ENCODE measurements at places on chromosomes 12 and 14.

DNA sequence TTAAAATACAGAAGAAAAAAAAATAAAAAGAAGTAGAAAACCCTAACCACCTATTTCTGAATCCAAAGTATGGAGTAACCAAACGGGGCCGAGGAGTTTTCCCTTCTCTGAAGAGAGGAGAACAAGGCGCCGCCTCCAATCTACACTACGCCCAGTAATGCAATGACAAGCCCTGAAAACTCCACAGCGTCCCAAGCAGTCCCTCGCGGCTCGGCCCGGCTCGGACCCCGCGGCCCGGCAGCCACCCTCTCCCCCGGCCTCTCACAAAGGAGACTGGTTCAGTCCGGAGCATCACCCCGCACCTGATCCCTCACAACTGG, 371 bp downstream of the CHD8 start:
- DNase-seq = no peak

DNA sequence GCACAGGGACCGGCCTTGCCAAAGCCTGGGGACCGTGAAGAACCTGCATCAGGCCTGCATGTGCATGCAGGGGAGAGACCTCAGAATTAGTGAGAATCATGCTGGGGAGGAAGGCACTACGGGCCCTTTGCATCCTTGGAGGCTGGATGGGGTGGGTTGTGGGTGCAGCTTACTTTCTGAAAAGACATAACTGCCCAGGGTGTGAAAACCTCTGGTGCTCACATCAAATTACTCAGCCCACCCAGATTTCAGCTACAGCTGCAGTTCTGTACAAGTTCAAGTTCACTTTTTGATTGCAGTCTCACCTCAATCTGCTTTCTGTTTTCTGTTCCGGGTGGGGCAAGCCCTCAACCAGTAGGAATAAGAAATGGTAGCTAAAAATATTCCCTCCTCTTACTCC, 130.6 kb downstream of the SLC15A4 start:
- no peak for DNase-seq

- DNase-seq = no peak
These were observed 11.2 kb upstream of the WSCD2 start for GRCh38 chr12:108117902-108118301.

DNA sequence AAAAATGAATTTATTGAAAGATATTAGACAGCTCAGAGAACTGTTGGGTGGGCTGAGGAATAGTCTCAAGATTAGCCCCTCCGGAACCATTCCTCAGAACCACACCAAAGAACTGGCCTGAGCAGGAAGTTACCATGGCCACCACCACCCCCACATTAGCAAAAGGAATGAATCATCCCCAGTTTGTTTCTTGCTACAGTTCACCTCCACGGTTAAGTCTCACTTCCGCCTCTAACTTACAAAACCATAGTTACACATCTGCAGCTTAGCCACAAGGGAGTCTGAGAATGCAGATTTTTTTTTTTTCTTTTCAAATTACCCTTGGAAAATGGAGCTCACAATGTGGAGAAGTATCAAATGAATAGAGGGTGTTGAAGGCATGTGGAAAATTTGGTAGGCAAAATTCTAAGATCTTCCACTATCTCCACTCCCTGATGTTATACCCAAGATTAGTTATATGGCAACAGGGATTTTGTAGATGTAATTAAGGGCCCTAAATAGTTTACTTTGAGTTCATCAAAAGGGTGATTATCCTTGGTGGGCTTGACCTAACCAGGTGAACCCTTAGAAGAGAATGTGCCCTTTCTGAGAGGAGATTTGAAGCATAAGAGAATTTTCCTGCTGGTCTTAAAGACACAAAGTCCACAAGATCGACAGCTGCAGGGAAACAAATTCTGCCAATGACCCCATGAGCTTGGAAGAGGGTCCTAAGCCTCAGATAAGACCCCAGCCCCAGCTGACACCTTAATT, 129.8 kb upstream of the KRR1 start:
- peak; percentile 50 for DNase-seq

DNA sequence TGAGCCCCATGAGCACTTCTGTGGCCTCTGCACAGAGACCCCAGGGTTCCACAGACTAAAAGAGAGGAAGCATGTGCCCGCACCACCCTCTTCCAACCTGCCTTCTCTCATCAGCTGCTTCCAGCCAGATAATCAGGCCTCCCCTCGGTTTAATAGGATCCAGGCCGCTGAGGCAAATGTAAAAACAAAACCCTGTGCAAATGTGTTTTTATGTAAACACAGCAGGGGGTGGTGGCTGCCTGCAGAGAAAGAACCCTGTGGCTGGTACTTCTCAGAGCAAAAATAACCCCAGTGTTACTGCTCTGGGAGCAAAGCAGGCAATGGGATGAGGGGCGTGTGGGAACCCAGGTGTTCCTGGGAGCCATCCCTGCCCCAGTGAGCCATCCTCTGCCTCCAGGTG, 46.2 kb downstream of the WSCD2 start:
- no peak for DNase-seq

GRCh38 chr14:92323011-92323915, at the start of gene SLC24A4:
TSS of gene SLC24A4 (plus strand) at chr14:92323165. CDS start at chr14:92323831, 666 bp downstream.
- DNase-seq = no peak

DNA sequence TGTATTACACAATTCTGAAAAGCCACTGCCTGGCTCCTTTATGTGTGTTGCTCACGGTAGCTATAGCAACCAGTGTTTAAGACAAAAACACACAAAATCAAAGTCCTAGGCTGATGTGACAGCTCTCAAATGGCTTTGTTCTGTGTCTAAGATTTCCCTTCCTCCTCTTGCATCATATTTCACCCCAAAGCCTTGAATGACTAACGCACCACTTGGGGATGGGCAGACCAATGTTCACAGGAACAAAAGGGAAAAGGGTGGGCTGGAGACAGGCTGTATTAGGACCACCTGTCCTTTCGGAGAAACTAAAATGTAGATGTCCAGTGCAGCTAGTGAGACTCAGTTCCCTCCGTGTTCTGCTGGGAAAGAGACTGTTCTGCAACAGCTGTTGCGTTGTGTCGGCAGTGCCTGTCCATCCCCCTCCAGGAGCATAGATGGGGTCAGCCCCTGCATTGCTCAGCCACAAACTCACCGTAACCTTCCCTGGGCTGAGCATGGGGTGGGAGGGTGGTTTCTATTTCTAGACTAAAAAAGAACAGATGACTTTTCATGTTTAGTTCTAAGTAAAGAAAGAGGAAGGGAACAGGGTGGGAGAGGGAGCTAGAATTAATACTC, 26.8 kb upstream of the DAAM1 start:
- DNase-seq = no peak

Data from GDM1 (cell line).